ENCODE measurements at places on chromosomes 7 and 10.

DNA sequence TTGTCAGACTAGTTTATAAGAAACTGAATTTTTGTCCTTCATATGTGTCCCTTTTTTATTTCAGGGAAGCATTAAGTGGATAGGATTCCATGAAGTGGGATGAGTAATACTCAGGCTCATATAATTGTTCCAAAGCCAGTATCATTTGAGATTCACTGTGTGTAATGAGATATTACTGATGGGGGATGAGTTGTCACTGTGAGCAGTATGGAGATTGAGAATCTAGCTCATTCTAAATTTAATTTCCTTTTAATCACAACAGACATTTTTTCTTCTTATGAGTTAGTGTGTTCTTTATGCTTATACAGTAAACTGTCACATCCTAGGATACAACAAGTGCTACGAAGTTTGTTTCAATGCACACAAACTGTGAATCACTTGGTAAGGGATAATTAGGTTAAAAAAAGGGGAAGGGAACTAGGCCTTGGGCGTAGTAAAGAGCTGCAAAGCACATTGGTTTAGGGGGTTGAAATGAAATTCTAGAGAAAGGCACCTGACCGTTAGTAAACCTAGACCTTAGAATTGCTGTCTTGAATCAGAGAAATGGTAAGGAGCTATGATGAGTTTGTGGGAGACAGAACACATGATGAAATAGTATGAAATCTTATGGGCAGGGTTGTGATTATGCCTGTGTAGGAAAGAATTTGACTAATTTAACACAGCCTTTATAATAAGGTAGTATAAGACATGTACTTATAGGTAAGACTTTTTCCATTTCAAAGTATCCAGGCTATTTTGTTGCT is 153.4 kb downstream of the MLLT10 start:
- no peak for DNase-seq

- no peak for DNase-seq
These were observed 161.6 kb downstream of the GLI3 start for GRCh38 chr7:42075418-42075817.

- no peak for DNase-seq
These were observed 124.4 kb upstream of the ZNF804B start for GRCh38 chr7:88635149-88635548.

DNA sequence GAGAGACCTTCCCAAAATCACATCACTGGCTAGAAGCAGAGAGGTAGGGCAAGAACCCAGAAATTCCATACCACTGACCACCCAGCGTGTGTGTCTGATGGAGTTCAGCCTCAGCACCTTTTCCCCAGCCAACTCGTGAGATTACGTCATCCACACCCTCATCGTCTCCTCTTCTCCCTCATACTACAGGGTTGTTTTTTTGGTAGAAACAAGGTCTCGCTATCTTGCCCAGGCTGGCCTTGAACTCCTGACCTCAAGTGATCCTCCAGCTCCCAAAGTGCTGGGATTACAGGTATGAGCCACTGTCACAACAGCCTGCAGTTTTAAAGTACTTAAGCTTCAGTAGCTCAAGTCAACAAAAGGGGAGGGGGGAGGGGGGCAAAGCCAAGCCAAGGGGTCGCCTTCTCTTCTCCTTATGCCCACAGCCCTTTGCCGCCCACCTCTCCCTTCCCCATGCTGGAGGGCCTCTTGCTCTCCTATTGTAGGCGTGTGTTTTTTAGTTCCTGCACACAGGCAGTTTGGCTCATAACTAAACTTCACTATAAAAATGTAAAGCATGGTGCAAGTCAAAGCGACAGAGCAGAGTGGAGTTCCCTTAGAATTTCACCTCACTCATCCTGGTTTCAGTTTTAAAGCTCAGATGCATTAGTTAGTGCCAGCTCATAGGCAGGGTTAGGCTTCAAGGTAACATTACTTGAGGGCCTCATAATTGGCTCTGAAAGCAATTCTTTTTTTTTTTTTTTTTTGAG is 5.2 kb upstream of the PRDX3 start:
- DNase-seq: no peak

DNA sequence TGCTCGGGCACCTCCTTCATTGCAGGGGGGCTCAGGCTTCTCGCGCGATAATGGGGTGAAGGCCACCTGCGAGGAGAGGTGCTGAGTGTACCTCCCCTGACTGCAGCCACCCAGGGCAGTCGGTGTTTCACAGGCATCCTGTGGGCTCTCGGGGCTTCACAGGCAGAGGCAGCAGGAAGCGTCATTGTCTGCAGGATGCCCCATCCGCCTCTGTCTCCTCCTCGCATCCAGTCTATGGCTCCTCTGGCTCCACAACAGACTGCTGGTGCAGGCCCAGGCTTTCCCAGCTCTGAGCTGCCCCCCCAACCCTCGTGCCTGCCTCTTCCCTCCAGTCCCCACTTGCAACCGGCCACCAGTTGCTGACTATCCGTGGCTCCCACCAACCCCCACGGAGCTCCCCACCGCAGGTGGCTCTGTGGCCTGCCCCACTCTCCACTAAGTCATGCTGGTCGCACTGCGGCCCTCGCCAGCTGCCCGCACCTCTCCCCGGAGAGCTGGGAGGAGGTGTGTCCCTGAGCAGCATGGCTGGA is 36.5 kb downstream of the CAMK2B start:
- no peak for DNase-seq

- no peak for DNase-seq
These were observed 511.4 kb downstream of the PTPRN2 start for GRCh38 chr7:158076215-158076614.

- DNase-seq: no peak
These were observed 59.0 kb upstream of the CHST15 start for GRCh38 chr10:124152139-124153022.

DNA sequence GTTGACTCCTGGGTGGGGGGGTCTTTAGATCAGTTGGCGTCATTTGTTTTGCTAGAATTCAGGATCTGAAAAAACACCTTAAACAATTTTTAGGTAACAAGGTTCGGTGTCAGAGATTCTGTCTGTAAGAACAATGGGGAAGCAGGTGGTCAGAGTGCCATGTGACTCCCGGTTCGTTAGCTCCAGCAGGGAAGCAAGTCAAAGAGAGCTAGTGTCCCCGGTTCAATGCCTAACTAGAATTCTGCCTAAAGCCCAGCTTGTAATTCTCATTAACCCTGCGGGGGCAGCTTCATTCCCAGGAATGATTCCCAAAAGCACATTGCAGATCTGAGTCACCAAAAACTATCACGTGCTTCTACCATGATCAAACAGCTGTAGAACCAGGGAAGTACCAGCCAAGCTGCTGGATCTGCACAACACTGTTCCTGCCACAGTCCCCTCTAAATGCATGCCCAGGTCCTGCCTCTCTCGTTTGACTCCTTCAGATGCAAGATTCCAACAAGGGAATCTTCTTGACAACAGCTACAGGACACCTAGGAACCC is 664.3 kb upstream of the CELF2 start:
- no peak for DNase-seq
